GM13976 (cell line): ENCODE measurements at places on chromosomes 1 and 21.

GRCh38 chr21:36479415-36480402 is at the start of gene CLDN14:
CLDN14 (minus strand) TSS chr21:36480122; CDS start chr21:36461695, 18,427 bp downstream.
- DNase-seq, result no peak

- no peak for DNase-seq
Observed at GRCh38 chr1:66699213-66699612, 53.0 kb upstream of the DYNLT5 start.

GRCh38 chr1:179794669-179795068 is 51.6 kb downstream of the FAM163A start:
- no peak for DNase-seq

DNA sequence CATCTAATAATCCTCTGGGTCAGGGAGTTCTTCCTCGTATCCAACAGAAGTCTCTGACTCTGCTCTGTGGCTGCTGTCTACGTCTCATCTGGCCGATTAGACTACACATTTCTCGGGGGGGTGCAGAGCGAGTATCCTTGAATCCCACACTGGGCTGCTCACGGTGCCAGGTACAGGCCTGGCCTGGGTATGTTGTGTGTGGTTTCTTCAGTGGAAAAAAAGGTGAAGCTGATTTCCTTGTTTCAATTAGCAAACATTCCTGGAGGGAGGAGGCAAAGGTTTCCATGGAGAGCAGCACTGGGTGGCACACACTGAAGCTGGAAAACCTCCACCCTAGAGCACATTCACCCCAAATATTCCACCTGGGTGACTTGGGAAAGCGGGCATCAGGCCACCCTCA is 2.0 kb upstream of the RAB7B start:
- no peak for DNase-seq

- DNase-seq, result no peak
Observed at GRCh38 chr1:207923561-207923960, 12.6 kb upstream of the CD34 start.

GRCh38 chr1:6162773-6163172 is 17.3 kb downstream of the CHD5 start:
- DNase-seq, result no peak

GRCh38 chr1:24266998-24267397 is 52.2 kb upstream of the GRHL3 start:
- DNase-seq, result no peak

- DNase-seq, result no peak
Observed at GRCh38 chr1:210726621-210727020, 397.9 kb downstream of the HHAT start.

GRCh38 chr1:44318097-44319088 is 36.7 kb downstream of the ERI3 start:
- DNase-seq, result peak; percentile 74
